ENCODE measurements at places on chromosomes 4 and X.

DNA sequence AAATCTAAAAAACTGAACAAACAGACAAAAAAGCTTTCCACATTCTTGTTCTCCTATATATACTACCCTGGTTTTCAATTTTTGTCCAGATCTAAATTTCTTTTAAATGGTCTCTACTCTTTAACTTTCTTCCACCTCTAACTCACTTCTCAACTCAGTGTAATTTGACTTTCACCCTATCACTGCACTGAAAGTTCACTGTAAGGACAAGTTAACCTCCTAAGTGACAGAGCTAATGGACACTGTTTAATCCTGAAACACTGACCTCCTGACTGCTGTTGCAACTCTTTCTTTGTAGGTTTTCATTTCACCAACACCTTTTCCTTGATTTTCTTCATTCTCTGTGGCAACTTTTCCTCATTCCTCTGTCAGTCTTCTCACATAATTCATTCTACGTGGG lies 50.0 kb downstream of the ATOH1 start:
- DNase-seq = no peak

DNA sequence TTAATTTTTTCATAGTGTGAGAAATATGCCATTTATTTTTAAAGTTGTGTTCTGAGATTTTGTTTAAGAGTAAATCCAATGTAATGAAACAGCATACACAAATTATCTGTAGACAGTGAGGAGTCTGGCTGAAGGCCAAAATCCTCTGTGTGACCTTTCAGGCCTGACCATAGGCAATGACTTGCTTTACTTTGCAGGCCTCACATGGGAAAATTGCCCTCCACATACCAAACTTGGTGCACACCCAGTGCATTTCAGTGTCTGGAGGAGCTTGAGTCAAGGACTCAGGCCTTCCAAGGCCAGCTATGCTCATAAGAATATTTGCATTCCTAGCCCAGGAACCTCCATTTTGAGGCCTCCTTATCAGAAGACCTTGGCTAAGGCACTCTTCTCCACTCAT lies 430.1 kb downstream of the GABRG1 start:
- DNase-seq = no peak

GRCh38 chr4:118935819-118936218 lies 47.2 kb downstream of the SYNPO2 start:
- DNase-seq = no peak

- DNase-seq = no peak
Measured at GRCh38 chrX:126265116-126265515, 99.0 kb upstream of the DCAF12L2 start.

- no peak for DNase-seq
Measured at GRCh38 chr4:163540977-163541376, 46.5 kb downstream of the TMA16 start.

DNA sequence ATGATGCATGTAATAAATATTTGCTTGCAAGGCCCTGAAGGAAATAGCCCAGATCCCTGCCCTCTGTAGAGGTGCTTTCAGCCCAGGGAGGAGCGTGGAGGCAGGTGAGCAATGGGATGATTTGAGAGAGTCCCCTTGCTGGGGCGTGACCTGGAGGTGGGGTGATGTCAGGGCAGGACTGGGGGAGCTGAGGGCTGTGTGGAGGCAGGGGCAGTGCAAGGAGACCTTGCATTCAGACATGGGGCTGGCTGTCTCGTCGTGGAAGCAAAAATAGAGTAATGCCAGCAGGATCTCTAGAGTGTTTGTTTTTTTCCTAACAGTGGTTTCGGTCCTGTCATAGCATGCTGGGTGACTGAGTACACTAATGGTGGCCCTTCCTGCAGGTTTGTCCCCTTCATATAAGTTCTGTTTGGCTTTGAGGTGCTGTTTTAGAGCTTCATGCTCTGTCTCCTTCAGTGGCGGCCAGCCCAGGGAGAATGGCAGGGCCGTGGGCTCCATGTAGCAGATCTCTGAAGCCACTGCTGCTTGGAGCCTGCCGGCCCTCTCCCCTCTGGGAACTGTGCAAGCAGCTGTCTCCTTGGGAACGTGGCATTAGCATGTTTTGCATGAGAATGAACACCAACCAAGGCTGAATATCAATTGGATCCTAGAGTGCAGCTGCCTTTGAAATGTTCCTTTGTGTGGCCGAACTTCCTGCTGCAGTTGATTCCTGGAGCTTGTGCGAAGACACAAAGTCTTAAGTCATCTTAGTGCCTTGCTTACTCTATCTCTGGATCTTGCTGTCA lies 39.3 kb upstream of the CLDN34 start:
- no peak for DNase-seq

GRCh38 chr4:128528793-128529553 lies 241.4 kb upstream of the PGRMC2 start:
- no peak for DNase-seq

- DNase-seq = no peak
Measured at GRCh38 chrX:30302956-30303355, 6.2 kb downstream of the NR0B1 start.

DNA sequence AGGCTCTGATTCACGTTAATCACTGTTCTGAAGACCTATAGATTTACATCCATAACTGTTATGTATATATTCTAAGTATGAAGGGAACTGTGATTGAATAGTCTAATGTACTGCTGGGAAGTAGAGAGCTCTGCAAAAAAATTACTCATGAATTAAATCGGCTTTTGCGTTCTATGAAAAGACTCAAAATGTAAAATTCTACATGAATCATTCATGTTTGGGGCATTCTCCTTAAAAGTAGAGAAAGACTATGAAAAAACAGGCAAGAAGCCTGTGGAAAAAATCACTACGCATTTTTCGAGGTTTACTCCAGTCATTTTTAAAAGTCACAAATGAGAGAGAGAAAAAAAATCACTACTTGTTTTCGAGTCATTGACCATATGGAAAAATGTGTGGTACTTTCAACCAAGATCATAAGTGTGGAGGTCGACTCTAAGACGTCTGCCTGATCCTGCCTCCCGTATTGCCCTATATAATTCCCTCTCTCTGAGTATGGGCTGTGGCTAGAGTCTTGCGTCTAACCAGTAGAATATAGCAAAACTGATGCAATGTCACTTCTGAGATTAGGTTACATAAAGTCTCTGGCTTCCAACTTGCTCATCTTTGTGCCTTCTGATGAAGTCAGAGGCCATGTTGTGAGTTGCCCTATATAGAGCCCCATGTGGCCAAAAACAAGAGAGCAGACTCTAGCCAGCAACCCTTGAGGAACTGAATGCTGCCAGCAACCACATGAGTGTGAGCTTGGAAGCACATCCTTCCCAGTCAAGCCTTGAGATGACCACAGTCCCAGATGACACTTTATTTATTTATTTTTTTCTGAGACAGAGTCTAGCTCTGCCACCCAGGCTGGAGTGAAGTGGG lies 32.1 kb upstream of the VEGFD start:
- no peak for DNase-seq

GRCh38 chrX:85503258-85504158 lies 124.0 kb upstream of the POF1B start:
- DNase-seq = no peak

GRCh38 chrX:132022198-132022966 lies 720 bp upstream of the STK26 start:
- no peak for DNase-seq

DNA sequence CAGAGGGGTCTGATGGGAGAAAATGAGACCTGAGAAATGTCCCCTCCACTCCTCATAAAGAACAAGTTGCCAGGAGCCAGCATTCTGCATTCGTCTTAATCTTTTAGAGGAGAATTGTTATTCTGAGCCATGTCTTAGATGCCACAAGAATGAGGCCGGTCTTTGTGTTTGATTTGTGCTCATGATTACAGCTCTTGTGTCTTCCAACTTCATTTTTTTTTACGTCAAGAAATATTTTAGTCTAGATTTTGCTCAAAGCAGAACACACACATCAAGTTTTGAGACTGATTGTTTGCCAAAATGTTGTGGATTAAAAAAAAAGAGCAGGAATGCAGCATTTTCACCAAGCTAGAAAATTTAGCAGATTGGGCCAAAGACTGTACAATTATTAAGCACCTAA lies 130.6 kb upstream of the PITX2 start:
- no peak for DNase-seq

- no peak for DNase-seq
Measured at GRCh38 chr4:73272816-73273215, 14.2 kb upstream of the ANKRD17 start.

DNA sequence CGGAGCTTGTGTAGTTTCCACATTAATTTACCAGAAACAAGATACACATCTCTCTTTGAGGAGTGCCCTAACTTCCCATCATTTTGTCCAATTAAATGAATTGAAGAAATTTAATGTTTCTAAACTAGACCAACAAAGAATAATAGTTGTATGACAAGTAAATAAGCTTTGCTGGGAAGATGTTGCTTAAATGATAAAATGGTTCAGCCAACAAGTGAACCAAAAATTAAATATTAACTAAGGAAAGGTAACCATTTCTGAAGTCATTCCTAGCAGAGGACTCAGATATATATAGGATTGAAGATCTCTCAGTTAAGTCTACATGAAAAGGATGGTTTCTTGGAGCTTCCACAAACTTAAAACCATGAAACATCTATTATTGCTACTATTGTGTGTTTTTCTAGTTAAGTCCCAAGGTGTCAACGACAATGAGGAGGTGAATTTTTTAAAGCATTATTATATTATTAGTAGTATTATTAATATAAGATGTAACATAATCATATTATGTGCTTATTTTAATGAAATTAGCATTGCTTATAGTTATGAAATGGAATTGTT lies at the start of gene FGB:
FGB (plus strand) TSS at position 315 of the 558 bp plus-strand sequence; CDS start at position 323, 8 bp downstream.
- DNase-seq = no peak

Data from activated T-helper 1 cell treated with Interleukin-2 at 50 U/mL for 16 hours (primary cell).